Hippocampal formation (tissue), 2 donors: ENCODE measurements at places on chromosomes 13 and 19.

- no peak for DNase-seq
Observed at GRCh38 chr19:37309834-37310575, 60.9 kb upstream of the ZNF527 start.

DNA sequence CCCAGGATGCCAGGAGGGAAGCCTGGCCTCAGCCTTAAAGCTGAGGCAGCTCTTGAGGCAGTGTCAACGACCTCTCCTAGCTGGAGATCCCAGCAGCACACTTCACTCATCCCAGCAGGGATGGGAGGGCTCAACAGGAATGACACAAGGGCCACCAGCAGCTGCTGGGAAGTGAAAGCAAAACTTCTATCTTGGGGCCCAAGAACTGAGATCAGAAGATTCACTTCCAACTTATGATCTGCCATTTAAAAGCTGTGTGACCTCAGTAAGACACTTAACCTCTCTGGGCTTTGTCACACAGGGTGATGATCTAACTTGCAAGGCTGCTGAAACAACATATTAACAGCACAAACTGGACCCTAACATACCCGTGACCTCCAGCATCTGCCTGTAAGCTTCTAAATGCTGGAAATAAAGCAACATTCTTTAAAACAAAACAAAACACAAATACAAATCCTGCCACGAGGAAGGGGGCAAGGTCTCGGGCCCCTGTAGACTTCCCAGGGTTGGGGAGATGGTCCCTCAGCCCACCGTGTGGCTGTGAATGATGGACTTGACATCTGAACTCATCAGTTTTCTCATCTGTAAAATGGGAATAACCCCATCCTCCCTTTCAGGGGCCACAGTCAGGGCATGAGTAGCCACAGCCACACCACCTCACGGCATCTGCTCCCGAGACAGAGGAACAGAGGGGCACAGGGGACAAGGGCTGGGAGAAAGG, 22.7 kb downstream of the ELL start:
- DNase-seq, result no peak

GRCh38 chr13:34371108-34371507, 553.2 kb downstream of the RFC3 start:
- DNase-seq, result no peak

- no peak for DNase-seq
Observed at GRCh38 chr19:903266-903797, 9.7 kb downstream of the R3HDM4 start.

DNA sequence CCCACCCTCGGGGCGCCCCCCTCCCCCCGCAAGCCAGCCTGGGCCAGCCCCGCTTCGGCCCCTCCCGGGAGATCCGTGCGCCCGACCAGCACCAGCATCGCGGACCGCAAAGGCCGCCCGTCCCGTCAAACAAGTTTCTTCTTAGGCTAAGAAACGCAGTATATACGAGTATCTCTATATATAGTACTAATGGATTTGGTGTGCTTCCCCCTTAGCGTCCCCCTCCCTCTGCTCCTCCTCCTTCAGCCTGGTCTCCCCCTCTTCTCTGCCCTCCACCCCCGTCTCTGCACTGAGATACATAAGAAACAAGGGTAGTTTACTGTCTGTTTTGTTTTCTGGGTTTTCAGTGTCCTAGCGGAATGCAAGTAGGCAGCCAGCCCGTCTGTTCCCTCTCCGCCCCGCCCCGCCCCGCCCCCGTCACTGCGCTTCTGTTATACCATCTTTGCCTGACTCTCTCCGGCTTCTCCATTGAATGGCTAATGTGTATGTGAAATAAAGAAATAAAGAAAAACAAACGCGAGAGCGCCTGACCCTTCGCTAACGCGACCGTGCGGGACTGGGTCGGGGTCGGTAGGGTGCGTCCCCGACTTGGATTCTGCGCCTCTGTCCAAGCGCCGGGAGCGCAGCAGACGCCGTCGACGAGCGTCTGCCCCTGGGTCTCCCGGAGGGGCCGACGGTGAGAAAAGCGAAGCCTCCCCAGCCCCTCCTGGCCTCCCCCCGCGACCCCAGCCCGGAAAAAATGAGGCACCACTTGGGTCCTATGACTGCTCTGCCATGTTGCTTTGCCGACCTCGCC, 4.2 kb downstream of the LYL1 start:
- no peak for DNase-seq

DNA sequence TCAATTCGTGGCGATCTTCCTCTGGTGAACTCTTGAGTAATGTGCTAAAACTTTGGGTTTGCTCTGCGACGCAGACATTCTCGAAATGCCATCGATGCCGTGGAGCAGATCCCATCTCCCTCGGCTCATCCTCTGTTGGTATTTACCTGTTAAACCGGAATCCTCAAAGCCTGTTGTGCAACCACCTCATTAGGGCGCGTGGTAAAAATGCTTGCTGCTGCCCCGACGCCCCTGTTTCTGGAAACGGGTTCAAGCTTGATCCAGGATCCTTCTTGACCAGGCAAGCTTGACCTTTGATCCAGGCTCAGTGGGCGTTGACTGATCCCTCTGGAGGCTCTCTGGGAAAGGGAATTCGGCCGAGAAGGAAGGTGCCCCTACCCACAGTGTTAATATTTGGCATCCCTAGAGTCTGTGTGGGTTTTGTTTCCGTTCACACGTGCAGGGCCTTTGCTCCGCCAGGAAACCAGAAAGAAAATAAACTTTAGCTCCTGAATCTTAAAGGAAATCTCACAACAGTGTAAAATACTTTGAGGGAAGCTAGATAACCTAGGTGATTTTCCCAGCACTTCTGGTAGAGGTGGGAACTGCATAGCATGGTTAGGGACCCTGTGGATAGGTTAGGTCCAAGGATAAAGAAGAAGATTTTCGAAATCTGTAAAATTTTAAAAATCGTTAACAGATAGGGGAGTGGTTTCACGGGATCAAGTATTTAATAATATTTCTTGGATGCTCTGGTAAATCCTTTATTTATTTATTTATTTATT, 1.1 kb downstream of the LSM14A start:
- no peak for DNase-seq

DNA sequence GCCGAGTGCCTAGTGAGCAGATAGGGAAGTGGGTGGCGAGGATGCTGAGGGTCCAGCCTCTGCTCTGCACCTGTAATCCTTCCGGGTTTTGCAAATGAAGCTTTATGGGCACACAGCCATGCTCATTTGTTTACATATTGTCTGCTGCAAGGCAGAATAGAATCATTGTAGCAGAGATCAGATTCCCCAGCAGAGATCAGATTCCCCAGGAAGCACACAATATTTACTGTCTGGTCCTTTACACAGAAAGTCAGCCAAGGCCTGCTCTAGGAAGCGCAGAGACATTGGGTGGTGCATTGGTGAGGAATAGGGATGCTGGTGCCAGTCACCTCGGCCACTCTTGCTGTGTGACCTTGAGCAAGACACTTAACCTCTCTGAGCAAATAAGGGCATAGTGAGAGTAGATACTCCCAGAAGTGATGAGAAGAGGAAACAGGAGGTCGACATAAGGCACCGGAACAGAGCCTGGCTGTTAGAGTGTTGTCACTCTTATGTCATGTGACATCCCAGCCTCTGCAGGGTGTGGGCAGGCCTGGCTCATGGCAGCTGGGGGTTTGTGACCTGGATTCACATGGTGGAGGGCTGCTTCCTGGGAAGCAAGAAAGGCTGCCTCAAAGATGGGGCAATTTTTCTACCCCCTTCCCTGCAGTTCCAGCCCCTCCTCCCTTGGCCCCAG, 25.6 kb downstream of the CARM1 start:
- no peak for DNase-seq

- DNase-seq, result no peak
Observed at GRCh38 chr13:46570273-46570672, 17.3 kb downstream of the LRCH1 start.

DNA sequence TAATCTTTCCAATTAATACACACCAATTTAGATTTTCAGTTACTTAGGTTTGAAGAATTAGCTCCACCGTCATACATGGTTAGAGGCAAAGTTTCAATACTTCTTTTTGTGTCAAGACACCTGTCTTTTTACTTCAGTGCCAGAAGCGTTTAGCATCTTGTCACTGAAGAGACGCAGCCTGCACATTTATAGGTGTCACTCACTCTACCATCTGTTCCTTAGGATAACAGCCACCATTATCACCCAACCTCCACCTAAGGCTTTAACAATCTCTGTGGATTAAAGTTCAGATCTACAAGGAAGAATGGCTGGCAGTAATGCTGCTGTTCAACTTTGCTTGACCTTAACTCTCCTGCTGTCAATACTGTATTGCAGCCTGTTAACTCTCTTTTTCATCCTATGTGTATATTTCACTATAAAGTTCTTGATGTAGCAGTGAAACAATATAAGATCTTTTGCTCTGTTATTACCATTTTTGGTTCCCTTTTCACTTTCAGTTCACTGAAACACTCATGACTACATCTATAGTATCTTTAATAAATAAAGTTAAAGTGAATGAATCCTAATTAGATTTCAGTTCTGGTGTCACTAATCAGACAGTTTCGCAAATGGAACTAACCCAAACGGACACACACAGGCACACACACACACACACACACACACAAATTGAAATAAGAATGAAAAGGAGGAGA, 435.6 kb downstream of the PCDH9 start:
- DNase-seq, result no peak

DNA sequence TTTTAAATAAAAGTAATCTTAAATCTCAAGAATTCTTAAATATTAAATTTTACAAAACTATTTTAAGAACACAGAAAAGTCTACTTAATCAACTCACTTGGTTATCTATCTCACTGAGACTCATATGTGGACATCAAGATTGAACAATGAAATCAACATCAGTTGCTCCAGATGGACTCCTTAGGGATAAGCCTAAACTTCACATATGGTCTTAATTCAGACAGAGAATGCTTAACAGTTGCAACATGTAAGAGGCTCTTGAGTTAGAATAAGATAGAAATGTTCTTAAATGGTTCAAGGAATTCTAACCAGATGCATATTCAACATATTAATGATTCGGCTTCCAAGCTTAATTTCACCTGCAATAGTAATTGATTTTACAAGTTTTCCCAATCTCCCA, 1730.9 kb downstream of the PCDH9 start:
- DNase-seq, result no peak

- DNase-seq, result peak; percentile 7
Observed at GRCh38 chr13:33676045-33676989, 141.6 kb upstream of the RFC3 start.

DNA sequence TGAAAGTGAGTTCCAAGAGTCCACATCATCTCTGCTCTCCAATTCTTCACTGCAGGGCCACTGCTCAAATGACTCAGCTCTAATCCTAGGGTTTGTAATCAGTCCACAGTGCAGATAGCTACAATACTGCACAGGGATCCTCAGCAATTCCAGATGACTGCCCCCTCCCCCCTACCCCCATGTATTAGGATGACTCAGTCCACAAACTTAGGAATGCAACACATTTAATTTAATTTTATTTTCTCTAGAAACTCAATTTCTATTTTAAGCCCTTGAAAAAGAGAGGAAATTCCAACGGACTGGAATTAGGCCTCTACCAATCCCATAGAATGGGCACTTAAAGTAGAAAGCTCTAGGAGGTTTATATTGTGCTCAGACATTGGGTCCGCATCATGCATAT, 173.8 kb upstream of the SOX21 start:
- no peak for DNase-seq

- no peak for DNase-seq
Observed at GRCh38 chr13:103539265-103539664, 473.0 kb upstream of the SLC10A2 start.

DNA sequence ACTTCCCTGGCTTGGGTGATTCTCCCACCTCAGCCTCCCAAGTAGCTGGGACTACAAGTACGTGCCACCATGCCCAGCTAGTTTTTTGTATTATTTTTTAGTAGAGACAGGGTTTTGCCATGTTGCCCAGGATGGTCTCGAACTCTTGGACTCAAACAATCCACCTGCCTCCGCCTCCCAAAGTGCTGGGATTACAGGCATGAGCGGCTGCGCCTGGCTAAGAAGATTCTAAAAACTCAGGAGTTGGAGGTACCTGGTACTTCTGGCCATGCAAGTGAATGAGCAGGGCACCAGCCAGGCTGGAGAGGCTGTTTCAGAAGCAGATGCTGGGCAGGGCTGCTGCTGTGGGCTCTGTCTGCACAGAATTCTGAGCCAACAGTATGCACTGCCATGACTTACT, 6.1 kb downstream of the MZF1 start:
- no peak for DNase-seq

- no peak for DNase-seq
Observed at GRCh38 chr13:67341406-67341805, 111.3 kb upstream of the PCDH9 start.
